ENCODE measurements at places on chromosomes 4 and X.

- no peak for DNase-seq
These were observed 329.3 kb upstream of the RPS6KA3 start for GRCh38 chrX:20595928-20596575.

- DNase-seq: no peak
These were observed 11.6 kb downstream of the SORBS2 start for GRCh38 chr4:185800266-185800945.

DNA sequence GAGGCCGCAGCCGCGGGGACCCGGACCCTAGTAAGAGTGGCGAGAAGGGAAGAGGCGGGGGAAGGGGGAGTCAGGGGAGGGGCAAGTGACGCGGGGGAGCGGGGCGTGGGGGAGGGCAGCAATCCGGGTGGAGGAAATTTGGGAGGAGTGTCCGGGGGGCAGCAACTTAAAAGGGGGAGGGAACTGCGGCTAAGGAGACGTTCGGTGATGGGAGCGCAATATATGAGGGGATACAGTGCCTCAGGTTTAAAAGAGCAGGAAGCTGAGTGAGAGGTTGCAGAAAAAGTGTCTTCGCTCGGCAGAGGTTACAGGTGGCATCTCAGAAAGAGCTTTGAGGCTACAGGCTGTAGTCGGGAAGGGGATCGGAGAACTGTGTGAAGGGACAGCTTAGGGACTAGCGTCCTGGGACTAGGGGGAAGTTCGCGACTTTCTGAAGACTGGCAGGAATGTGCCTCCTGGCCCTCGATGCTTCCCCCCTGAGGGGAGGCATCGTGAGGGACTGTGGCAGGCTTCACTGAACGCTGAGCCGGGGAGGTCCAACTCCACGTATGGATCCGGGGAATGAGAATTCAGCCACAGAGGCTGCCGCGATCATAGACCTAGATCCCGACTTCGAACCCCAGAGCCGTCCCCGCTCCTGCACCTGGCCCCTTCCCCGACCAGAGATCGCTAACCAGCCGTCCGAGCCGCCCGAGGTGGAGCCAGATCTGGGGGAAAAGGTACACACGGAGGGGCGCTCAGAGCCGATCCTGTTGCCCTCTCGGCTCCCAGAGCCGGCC is 519 bp downstream of the FOXO4 start:
- peak; percentile 48 for DNase-seq

GRCh38 chr4:184812651-184813181 is 13.1 kb downstream of the ACSL1 start:
- no peak for DNase-seq

- DNase-seq: no peak
These were observed 75.6 kb downstream of the FHIP1A start for GRCh38 chr4:151484396-151485102.

DNA sequence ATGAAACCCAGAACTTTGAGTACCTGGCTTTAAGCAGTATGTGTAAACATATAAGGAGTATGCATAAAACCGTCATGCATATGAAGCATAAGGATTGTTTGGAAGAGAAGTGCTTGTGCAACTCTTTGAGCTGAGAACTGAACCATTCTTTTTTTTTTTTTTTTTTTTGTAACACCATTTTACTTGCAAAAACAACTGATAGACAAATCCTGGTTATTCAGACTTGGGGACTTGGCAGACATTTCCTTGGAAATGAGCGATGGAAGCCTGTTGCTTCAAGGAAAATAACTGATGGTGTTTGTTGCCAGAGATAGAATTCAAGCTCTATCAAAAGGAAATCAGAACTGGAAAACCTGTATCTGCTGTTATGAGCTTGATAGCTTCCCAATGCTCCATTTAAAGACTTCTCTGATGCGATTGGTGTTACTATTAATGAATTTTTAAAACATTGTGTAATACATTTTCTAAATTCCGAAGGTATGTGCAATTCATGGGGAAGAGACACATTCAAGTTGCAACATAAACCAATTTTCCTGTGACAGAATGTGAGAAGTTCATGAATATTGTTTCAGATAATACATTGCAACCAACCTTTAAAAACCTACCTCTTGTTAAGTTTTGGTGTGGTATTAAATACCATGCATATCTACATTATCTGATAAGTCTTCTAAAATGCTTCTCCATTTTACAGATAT is 47.0 kb upstream of the FAT1 start:
- no peak for DNase-seq

- DNase-seq: no peak
These were observed 200.7 kb downstream of the SOWAHB start for GRCh38 chr4:76697129-76697803.

- no peak for DNase-seq
These were observed 145.5 kb upstream of the DUSP21 start for GRCh38 chrX:44698357-44698756.

DNA sequence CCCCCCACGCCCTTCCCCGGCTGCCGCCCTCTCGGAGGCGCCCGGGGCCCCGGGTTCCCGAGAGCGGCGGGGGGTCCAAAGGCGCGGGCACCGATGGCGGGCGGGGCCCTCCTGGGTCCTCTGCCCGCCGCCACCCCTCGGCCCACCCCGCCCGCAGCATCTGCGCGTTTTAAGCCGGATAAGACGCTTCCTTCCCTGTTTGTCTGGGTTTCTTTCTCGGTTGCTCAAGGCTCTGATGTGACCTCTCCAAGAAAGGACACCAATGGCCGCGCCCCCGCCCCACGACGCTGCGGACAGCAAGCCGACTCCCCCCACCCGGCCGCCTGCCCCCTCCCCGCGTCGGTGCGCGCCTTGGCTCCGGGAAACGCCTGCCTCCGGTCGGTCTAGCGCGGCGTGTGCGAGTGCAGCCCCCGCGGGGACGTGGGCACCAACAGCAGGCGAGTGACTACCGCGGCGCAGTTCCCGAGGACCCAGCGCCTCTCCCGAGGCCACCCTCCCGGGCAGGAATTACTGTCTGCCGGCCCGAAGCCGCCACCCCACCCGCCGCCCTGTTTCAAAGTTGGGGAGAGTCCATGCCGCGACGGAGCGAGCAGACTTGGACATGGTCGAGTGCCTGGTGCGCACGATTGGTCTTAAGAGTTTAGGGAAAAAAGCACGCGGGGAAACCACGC is 21.1 kb upstream of the HMX1 start:
- DNase-seq: no peak

GRCh38 chr4:55500072-55500471 is 46.6 kb downstream of the CLOCK start:
- DNase-seq: no peak

DNA sequence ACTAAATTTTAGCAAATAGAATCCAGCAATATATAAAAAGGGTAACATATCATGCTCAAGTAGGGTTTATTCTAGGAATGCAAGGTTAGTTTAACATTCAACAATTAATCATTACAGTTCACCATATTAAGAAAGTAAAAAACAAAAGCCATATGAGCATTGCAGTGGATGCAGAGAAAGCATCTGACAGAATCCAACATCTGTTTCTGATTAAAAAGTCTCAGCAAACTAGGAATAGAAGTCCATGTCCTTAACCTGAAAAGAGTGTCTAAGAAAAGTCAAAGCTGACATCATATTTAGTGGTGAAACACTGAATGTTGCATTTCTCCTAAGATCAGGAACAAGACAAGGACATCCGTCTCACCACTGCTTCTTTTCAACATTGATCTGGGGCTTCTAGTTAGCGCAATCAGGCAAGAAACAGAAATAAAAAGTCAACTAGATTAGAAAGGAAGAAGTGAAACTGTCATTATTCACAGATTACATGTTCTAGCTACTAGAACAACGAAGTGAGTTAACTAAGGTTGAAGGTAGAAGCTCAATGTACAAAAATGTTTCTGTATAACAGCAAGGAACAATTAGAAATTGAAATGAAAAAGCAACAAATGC is 49.3 kb downstream of the MRPL1 start:
- no peak for DNase-seq

- DNase-seq: no peak
These were observed 14.6 kb downstream of the HDX start for GRCh38 chrX:84487365-84488353.

DNA sequence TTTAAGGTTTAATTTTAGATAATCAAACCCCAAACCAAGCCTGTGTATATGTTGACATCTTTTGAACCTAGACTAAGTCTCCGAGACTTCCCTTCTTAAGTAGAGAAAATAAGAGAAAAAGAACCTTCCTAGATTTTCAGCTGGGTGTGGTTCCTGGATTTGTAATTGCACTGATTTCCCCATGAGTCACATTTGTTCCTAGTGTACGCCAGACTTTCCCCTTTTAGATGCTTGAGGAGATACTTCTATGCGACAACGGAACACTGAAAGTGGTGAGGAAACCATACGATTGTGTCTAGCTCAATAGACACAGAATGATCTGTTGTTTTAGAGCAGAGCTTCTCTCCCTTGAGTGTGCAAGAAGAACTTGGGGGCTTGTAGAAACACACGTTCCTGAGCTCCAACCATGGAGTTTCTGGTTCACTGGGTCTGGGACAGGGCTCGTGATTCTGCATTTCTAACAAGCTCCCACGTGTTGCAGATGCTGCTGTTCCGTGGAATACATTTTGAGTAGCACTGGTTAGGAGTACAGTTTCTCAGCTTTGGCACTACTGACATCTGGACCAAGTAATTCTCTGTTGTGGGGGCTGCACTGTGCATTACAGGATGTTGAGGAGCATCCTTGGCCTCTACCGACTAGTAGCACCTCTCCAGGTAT is 87.1 kb downstream of the AMELX start:
- no peak for DNase-seq

- no peak for DNase-seq
These were observed 1798.9 kb downstream of the PCDH7 start for GRCh38 chr4:32519060-32519459.

GRCh38 chr4:158769175-158769921 is 522 bp downstream of the FNIP2 start:
- DNase-seq: no peak

- no peak for DNase-seq
These were observed 1.8 kb downstream of the STIM2 start for GRCh38 chr4:26862381-26862915.

- DNase-seq: no peak
These were observed 24.2 kb downstream of the OTOP1 start for GRCh38 chr4:4202510-4202909.

DNA sequence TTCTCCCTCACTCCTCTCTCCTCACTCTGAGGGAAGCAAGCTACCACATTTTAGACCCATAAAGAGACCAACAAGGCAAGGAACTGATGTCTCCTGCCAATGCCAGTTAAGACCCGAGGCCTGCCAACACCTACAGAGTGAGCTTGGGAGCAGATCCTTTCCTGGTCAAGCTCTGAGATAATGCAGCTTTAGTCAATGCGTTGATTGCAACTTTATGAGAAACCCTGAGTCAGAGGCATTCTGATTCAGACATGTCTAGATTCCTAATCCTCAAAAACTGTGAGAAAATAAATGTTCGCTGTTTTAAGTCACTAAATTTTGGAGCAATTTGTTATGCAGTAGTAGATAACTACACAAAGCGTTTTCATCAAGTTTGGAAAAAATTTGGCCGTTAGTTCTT is 115.5 kb downstream of the JADE1 start:
- DNase-seq: no peak

DNA sequence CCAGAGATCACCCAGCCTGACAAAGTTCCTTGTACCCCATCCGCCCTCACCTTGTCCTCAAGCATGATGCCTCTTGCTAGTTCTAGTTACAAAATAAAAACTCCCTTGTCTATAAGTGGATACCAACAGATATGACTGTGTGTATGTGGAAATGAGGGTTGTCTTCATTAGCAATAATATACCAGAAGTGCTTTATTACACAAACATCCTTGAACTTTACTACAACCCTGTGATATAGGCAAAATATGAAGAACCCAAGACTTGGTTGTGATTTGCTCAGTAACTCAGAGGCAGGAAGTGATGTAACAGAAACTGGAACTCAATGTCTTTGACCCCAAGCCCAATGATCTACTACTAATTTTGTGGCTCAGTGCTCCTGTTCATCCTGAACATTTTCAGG is 97.6 kb downstream of the AKAP4 start:
- no peak for DNase-seq

DNA sequence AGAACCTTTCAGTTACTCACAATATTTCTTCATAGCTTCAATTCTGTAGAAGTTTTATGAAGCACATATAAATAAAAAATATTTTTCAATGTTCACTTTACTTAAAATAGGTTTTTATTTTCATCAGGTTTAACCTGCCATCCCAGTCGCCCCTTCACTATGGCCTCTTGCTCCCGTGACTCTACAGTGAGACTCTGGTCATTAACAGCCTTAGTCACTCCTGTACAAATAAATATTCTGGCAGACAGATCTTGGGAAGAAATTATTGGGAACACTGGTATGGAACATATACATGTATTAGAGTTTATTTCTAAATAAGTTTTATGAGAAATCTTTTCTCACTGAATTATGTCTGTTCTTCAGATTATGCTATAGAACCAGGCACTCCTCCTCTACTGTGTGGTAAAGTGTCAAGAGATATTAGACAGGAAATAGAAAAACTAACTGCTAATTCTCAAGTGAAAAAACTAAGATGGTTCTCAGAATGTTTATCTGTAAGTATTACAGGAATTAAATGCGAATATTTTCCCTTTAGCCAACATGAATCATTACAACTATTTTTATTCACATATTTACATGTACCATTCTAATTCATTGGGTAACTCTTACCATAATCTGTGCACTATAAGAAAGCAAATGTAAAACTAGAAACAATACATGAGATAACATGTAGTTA is 45.6 kb downstream of the SPATA4 start:
- DNase-seq: no peak

GRCh38 chr4:6909970-6910339 is 329 bp downstream of the TBC1D14 start:
- no peak for DNase-seq

DNA sequence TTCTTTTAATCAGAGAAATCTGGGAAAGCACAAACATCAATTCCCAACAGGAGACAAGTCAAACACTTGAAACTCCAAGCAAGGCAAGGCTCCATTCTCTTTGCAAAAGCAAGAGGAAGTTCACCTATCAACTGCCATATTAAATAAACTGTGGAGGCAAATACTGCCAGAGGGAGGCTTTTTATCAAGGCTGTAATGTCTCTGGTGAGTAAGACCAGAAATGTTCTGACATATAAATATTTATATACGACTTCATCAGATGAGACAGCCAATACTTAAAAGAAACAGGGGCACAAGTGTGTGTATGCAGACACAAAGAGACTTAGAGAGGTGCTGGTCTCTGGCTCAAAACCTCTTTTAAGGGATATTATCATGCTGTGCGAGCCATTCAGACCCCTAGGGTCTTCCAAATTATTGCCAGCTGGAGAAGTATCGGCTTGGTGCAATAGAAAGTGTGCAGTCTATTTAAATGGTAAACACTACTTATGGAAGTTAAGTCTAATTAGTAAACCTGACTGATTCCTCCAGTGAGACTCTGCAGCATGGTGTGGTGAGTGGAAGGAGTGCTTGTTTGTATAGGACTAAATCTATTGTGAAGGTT is 24.4 kb downstream of the DCX start:
- no peak for DNase-seq

- DNase-seq: no peak
These were observed 15.3 kb downstream of the CPZ start for GRCh38 chr4:8607603-8608481.
